T follicular helper cell (primary cell): ENCODE measurements at places on chromosomes 16 and 17.

DNA sequence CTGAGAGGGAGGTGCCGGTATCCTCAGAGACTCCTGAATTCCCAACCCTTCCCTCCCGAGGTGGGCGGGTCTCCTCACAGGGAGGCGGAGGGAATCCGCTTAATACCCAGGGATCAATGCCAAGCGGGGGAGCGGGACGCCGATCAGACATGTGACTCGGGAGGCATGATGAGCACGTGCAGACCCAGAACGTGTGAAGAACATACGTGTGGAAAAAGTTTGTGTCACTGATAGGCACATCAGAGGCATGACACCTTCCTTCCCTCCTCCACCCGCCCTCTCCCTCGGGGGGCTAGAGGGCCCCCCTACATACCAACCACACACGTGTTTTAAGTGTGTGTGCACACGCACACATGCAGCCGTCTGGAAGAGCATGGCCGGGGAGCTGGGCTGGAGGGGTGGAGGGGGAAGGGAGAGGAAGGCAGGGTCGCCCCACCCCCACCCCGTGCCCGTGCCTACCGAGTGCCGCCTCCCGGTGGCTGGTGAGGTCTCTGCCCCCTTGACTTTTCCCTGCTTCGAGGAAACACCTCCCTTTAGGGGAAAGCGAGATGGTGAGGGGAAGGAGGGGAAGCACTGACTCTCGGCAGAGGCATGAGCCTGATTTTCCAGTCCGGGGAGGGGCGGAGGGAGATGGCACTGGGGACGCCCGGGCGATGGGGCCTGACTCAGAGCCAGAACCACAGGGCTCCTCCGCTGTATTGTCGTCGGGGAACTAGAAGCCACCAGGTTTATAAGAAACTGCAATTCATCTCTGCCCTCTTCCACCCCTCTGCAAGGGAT lies 12.1 kb upstream of the TBX21 start:
- peak; percentile 48 for DNase-seq

DNA sequence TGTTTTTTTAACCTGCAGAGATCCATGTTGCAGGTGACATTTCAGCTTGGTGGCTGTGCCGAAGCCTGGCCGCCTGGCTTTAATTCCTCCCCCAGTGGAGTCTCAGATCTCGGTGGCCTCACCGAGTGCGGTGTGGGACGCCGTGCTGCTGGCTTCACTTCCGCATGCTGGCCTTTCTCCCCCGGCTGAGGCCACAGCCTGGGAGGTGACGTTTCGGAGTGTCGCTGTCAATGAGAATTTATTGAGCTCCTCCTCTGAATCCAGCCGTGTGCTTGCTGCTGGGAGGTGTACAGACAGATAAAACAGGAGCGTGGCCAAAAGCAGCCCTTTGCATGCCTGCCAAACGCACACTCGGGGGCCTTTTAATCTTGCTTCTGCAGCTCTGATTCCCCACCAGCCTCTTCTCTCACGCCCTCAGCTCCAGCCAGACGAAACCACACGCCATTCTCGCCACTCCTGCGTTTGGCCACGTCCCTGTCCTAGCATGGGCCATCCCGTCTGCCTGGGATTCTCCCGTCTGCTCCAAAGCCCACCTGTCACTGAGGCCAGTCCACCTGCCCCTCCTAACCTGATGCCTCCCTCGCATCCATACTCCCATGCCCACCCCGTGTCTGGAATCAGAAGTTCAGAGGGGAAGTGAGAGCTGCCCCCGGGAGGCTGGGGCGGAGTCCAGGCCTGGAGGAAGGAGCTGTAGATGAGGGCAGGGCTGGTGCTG lies 3.6 kb downstream of the GSE1 start:
- no peak for DNase-seq

GRCh38 chr16:47431960-47432359 lies 28.9 kb downstream of the ITFG1 start:
- no peak for DNase-seq

GRCh38 chr17:29618272-29619065 lies 4.2 kb downstream of the CORO6 start:
- no peak for DNase-seq
